ENCODE measurements at places on chromosomes 11 and 22.

GRCh38 chr22:44683237-44683636 is 18.8 kb upstream of the PRR5 start:
- DNase-seq = no peak

DNA sequence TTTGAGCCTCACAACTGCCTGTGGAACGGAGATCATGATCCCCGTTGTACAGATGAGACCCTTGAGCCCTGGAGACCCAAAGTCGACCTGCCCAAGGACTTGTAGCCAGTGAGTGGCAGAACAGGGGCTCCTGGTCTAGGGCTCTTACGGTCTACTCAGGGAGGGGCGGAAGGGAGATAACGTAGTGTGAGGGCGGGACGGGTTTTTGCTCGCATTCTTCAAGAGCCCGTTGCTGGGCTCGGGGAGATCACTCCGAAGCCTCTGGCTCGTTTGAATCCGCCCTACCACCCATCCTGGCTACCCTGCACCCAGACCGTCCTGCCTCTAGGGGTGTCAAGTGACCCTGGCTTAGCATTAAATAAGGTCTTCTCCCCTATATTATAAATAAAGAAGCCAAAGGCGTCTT is 639 bp downstream of the CRY2 start:
- DNase-seq = peak; percentile 53

DNA sequence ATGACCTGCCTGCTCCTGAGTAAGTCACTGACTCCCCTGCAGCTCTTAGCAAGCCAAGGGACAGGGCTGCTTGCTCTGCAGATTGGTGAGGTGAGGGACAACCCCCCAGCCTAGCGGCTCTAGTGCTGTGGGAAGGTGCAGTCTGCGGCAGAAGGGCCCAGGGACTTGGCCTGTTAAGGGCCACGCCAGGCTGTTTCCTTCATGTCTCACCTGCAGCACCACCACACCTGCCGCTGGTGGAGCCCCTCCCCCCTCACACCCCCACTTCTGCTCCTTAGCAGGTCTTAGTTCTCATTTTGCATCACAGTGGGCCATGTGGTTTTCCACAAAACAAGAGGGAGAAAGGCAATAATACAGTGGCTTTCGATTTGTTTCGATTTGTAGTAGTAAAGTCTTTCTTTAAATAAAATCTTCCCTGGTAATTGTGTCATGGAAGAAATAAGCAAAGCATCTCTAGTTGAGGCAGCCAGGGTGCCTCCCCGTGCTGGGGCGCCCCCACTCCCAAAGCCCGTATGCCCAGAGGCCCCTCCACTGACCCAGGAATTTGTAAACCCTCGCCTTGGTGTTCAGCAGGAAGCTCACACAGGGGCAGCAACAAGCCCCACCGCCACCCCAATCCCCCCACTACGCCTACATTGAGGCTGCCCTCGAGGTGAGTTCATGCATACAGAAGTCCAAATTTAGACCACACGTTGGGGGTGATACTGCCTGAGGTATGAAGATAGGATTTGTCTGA is 86.5 kb upstream of the CLDN5 start:
- DNase-seq = no peak

DNA sequence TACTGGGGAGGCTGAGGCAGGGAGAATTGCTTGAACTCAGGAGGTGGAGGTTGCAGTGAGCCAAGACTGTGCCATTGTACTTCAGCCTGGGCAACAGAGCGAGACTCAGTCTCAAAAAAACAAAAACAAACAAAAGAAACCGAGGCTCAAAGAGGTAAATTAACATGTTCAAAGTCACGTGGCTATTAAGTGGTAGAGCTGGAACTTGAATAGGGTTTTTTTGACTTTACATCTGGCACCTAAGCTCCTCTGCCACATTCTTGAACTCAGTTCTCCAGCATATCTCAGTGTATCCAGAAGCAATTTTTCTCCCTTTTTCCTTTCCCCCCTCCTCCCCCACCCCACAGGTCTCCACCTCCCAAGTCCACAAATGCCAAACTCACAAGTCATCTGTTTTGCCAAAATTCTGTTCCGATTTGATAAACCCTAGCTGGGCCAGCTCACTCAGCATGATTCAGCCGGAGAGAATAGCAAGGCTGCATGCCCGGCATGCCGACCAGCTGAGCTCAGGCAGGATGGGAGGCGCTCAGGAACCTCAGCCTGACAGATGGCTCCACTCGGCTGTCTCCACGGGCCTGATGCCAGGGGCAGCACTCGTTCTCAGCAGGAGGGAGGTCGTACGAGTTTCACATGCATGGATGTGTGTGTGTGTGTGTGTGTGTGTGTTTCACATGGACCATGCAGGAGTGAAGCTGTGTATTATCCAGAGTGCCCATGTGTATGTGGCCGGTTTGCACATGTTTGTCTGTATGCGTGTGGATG is 63.2 kb upstream of the RRAS2 start:
- DNase-seq = peak; percentile 60

DNA sequence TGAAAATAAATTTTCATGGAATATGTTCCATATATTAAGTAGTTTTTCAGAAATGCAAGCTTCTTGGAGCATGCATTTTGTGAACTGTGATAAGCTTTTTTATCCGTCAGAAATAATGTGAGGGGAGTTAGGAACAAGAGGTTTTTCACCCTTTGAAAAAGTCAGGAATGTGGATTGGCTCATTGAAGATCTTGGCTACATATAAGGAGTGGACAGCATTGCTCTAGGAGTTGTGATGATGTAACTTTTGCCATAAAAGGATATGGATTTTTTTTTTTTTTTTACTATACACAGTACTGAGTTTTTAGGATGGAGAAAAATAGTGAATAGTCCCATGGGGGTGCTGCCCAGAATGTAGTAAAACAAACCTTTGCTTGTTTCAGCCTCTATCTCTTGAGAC is 180.2 kb downstream of the NAV2 start:
- no peak for DNase-seq

- DNase-seq = no peak
These were observed 4.3 kb downstream of the VPREB1 start for GRCh38 chr22:22248878-22249277.

- peak; percentile 87 for DNase-seq
These were observed 132.4 kb upstream of the ZC3H12C start for GRCh38 chr11:109960831-109961230.
